ENCODE measurements at places on chromosomes 1 and 21.

DNA sequence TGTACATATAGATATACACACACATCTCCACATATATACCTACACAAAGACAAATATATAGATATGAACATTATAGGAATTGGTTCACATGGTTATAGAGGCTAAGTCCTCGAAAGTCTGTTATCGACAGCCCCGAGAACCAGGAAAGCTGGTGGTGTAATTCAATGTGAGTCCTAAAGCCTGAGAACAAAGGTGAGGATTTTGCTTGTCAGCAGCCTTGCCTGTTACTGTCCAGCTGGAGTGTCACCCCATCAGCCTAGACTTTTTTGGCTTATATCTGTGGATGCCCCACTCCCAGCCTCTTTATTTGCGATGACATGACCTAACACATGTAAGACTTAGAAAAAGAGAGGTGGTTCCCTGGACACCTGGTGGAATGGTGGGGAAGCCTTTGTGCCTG is 97.0 kb downstream of the GIPC2 start:
- no peak for DNase-seq

- no peak for DNase-seq
Measured at GRCh38 chr1:177286396-177286795, 115.6 kb downstream of the BRINP2 start.

GRCh38 chr1:7991504-7992440 is 30.3 kb downstream of the PARK7 start:
- DNase-seq: no peak

GRCh38 chr1:27603309-27603680 is 649 bp downstream of the AHDC1 start:
- DNase-seq: no peak

DNA sequence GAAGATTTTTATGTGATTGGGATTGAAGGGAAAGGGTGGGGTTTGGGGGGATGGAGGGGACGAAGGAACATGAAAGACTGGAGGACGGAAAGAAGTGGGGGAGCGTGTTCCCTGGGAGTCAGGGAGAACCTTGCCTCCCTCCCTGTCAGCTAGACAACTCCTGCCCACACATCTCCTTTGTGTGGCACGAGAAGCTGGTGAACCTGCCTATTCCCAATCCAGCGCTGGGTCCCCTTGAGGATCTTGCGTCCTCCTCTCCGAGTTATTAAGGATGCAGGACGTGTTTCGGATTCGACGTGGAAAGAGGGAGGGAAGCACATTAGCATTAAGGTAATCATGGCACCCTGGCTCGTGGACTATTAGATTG is 1.4 kb downstream of the LRRC7 start:
- DNase-seq: no peak

GRCh38 chr1:97660431-97661105 is 260.3 kb downstream of the DPYD start:
- DNase-seq: no peak
